Muscle of leg (tissue), 16 donors: ENCODE measurements at places on chromosomes 2 and 18.
A peak's percentile ranks its signal among the peaks of the same experiment; 100 is the strongest.

- no peaks in the 10 kb centered on the region for H3K4me1 ChIP-seq
- DNase-seq, result no peak
- H3K4me3 ChIP-seq, result no peak overlapping the region
- H3K27me3 ChIP-seq, result no peaks in the 10 kb centered on the region
- no peaks in the 10 kb centered on the region for H3K36me3 ChIP-seq
These were observed 184.7 kb downstream of the SATB2 start for GRCh38 chr2:199273042-199273511.

- no peaks in the 10 kb centered on the region for H3K4me1 ChIP-seq
- DNase-seq, result no peak
- H3K27ac ChIP-seq, result no peak overlapping the region
- H3K36me3 ChIP-seq, result no peaks in the 10 kb centered on the region
These were observed 265.5 kb downstream of the CYRIA start for GRCh38 chr2:16400127-16400623.

DNA sequence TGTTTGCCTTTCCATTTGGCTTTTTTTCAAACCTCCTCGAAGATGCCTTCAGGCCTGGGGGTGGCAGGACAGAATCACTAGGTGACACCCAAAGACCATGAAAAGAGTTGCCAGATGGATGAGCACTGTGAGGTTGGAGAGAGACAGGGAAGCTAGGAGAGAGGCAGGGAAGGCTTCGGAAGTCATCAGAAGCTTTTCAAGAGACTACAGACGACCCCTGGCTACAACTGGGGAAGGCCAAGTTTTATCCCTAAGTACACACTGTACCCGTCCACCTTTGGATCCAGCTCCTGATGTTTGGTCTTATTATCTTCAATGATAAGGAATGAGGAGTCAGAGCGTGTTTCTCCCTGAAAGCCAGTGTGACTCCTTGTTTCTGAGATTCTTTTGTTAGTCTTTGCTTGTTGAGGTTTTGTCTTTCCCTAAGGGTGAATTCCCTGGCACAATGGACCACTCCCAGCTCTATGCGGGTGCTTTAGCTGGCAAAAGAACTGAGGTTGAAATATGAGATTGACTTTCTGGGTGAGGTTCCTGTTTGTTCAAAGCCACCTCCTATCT, 33.4 kb upstream of the SLC9A2 start:
- no peak for DNase-seq
- H3K4me3 ChIP-seq, result no peak overlapping the region
- no peaks in the 10 kb centered on the region for H3K36me3 ChIP-seq
- no peaks in the 10 kb centered on the region for H3K27me3 ChIP-seq
- no peaks in the 10 kb centered on the region for H3K4me1 ChIP-seq
- no peak overlapping the region for H3K27ac ChIP-seq

DNA sequence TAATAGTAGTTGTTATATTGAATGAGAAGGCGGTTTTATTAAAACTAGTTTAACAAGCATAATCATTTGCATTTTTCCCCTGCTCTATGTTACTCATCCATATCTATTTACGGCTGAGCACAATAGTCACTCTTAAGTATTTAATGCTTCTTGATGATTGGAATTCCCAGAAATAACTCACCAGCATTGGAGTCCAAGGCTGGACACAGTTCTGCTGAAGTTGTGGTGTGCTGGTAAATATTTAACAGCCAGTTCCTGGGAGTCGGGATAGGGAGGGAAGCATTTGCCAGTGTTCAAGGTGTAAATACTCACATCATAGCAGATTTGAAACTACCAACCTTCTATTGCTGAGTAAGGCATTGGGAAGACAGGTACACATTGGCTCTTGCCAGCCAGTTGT, 315.1 kb downstream of the MTX2 start:
- H3K4me1 ChIP-seq, result no peaks in the 10 kb centered on the region
- H3K4me3 ChIP-seq, result no peak overlapping the region
- no peak overlapping the region for H3K27ac ChIP-seq
- no peaks in the 10 kb centered on the region for H3K36me3 ChIP-seq
- H3K27me3 ChIP-seq, result no peaks in the 10 kb centered on the region
- no peak for DNase-seq

DNA sequence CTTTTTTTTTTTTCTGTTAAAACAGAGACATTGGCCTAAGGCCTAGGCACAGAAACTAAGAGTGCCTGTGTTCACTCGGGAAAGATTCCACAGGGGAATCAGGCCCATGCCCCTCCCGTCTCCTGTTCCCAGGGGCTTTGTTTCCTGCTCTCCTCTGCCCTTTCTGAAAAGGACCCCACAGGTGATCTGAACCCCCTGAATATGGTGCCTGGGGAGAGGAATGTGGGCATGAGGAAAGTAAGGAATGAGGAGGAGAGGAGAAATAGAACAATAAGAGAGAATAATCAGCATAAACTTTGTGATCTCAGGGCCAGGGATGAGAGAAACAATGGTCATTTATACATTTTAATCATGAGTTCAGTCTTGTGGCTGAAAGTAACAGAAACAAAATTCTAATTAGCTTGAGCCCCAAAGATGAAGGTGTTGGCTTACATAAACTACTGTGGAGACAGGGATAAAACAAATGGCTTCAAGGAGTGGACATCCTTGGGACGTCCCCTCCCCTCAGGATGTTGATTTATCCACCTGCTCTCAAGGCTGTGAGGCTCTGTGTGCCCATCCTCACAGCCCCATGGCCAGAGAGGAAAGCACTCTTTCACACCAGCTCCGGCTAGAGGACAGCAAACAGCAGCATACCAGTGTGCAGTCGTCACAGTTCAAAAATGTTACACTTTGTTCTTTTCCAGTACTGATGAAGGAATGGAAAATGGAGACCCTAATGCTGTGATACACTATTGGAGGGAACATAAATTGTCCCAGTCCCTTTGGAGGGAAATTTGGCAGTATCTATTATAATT, 46.4 kb upstream of the MRPL33 start:
- H3K36me3 ChIP-seq, result no peaks in the 10 kb centered on the region
- DNase-seq, result peak; percentile 65
- H3K27ac ChIP-seq, result peak overlapping the region; percentile 55
- H3K4me3 ChIP-seq, result no peak overlapping the region
- H3K27me3 ChIP-seq, result no peaks in the 10 kb centered on the region

DNA sequence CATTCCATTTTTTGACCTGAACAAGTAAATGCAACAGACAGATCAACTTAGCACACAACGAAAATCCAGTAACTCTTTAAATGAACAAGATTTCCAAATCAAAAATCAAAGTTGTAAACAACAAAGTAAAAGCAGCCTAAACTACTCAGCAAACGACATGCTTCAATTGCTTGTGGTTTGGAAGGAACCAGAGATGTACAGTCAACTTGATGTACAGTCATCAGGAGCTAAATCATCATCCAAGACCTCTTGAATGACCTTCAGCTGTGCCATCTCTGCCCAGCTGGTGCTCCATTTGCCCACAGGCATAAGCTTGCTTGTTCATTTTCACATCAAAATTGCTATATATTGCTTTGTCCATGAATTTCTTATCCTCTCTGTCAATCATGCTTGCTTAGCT, 109.8 kb downstream of the UPP2 start:
- no peaks in the 10 kb centered on the region for H3K36me3 ChIP-seq
- no peaks in the 10 kb centered on the region for H3K4me1 ChIP-seq
- H3K27me3 ChIP-seq, result no peaks in the 10 kb centered on the region
- no peak overlapping the region for H3K27ac ChIP-seq
- no peak overlapping the region for H3K4me3 ChIP-seq
- no peak for DNase-seq

GRCh38 chr2:88811233-88811632, 119.8 kb downstream of the RPIA start:
- peaks cover 30% of the 10 kb centered on the region for H3K4me1 ChIP-seq
- no peak overlapping the region for H3K4me3 ChIP-seq
- no peaks in the 10 kb centered on the region for H3K36me3 ChIP-seq
